Mucosa of descending colon (tissue), 3 donors: ENCODE measurements at places on chromosomes 12 and 14.

- DNase-seq = no peak
Observed at GRCh38 chr12:3871356-3871755, 1.8 kb downstream of the PARP11 start.

GRCh38 chr14:102728501-102728900 lies 48.7 kb upstream of the TRAF3 start:
- no peak for DNase-seq

- DNase-seq = peak; percentile 90
Observed at GRCh38 chr12:122860040-122860853, 25.0 kb downstream of the HIP1R start.

DNA sequence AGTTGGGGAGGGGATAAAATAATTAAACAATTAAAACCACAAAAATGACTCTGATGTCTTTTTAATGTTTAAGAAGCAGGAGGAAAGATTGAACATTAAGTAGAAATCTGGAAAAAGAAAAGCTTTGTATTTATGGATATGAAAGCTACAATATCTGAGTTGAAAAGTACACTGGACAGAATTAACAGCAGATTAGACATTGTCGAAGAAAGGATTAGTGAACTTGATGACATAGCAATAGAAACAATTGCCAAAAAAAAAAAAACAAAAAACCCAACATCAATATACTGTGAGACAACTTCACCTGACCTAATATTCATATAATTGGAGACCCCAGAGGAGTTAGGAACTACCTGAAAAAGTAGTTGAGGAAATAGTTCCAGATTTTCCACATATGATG lies 289.5 kb upstream of the RGS6 start:
- DNase-seq = no peak

- no peak for DNase-seq
Observed at GRCh38 chr12:127594351-127594970, 672.5 kb upstream of the TMEM132C start.

DNA sequence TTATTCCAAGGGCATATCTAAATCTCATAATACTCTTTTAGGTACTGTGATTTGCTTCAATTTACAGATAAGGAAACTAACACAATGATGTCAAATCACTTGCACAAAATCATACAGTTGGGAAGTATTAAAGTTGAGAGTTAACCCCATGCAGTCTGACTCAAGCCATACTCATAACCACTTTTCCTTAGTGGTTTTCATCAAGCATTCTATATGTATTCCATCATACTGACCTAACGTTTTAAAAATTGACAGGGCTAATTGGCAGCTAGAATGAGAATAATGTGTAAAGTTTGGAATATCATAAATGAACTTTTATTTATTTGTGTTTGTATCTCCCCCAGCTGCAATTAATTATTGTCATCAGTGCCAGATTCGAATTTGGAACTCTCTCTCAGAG lies 20.9 kb downstream of the PUS7L start:
- DNase-seq = no peak

DNA sequence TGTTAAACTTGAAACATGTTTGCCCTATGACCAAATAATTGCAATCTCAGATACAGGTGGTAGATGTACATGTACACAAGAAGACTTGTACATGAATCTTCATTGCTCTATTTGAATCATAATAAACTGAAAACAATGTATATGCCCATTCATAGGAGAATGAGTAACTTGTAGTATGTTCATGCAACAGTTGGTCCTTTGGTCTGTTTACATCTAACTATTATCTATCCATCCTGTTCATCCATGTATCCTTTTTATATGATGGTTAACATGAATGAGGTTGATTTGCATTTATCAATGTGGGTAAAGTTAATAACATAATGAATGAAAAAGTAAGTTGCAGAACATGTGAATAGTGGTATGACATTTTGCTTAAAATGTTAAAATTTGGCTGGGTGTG lies 37.1 kb downstream of the HSD17B6 start:
- no peak for DNase-seq

DNA sequence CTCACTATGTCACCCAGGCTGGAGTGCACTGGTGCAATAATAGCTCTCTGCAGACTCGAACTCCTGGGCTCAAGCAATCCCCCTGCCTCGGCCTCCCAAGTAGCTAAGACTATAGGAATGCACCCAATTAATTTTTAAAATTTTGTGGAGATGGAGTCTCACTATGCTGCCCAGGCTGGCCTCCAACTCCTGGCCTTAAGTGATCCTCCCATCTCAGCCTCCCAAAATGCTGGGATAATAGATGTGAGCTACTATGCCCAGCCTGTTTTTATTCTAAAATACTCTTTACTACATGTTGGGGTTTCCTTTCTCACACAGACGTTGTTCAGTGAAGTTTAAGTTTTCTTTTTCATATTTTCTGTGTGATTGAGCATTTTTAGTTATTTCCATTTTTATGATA lies 60.9 kb upstream of the DUSP6 start:
- no peak for DNase-seq

DNA sequence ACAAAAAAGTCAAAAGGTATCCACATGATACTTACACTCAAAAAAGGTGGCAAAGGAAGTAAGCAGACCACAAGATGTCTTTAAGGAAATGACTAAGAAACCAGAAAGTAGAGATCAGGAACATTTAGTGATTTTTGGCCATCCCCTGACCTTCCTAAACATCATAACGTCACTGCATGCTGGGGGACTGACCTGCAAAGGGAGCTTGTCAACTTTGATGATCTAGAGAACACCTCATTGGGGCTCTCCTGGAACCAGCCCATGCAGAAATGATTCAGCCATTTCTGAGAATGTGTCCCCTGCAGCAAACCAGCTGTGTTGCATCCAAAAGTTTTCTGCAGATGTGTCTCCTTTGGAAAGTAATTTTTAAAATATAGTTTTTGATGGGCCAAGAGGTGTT lies 152.2 kb upstream of the RASSF8 start:
- DNase-seq = no peak

DNA sequence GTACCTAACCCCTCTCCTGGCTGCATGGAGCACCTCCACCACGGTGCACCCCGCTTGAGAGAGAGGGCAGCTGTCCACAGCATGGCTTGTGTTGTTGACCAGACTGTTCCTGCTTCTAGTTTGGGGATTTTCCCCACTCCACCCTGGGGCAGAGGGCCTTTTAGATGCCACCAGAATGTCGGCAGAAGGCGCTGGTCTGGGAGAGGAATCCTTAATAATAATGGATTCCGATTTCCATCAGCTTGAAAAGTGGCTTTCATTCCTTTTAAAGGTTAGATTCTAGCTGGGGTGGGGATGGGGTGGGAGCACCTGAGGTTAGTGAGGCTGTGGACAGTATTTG lies 1.8 kb downstream of the ESRRB start:
- DNase-seq = no peak

GRCh38 chr12:107042801-107043200 lies 50.5 kb downstream of the CRY1 start:
- DNase-seq = peak; percentile 81

- DNase-seq = no peak
Observed at GRCh38 chr14:51865953-51866747, 5.7 kb downstream of the GNG2 start.

DNA sequence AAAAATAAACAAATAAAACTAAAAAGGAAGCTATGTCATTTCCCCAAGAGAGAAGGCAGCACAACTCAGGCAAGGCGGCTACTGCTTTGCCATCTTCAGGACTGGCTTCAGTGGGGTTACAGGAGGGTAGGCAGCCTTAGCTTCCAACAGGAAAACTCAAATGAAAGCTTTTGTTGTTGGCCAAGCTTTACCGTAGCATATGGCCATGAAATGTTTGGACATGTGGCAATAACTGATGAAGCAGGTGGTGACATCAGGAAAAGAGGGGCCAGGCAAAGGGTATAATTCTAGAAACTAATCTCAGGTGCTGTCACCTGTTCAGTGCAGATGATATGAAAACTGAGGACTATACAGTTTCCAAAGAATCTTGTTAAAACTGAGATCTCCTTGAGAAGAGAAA lies 22.8 kb upstream of the NPFF start:
- no peak for DNase-seq

DNA sequence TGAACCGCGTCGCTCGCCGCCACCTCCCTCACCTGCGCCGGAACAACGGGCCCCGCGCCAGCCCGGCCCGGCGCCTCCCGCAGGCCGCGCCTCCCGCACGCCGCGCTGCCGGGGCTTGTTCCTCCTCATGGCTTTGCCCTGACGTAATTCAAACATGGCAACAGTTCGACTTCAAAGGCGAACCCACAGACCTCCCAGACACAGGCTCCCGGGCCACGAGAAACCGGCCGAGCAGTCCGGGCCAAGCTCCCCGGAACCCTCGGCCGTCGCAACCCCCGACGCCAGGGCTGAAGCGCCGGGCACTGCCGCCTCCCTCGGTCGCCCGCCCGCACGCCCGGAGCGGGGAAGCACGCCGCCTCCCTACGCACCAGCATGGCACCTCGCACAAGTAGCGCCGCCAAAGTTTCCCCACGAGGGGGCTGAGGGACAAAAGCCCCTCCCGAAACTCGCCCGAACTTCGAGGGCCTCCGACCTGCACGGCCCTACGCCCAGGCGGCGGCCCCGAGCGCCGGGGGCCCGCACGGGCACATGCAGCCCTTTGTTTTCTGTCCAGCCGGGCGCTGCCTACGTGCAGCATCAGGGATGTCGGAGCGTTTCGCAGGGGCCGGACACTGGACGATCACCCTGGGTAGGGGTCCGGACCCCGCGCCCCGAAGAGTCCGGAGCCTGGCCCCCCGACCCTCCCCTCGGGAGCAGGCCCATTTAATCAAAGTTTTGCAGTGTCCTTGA lies 1.7 kb downstream of the SINHCAF start:
- peak; percentile 86 for DNase-seq

DNA sequence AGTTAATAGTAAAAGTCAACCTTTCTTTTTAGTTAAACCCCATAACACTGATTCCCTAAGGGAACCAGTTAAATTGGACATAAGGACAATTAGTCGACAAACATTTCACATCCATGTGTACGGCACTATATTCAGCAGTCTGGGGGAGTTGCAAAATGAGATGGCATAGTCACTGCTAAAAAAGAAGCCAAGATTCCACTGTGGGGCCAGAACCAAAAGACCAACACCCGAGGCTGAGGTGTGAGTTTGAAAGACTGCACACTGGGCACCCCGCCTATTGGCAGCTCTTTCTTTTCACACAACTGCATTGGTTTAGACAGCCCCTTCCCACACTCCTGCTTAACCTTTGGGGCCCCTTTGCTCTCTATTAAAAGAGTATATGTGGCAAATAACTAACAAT lies 16.7 kb downstream of the SETD3 start:
- no peak for DNase-seq

GRCh38 chr12:32612658-32613614 lies 66.2 kb upstream of the DNM1L start:
- no peak for DNase-seq

DNA sequence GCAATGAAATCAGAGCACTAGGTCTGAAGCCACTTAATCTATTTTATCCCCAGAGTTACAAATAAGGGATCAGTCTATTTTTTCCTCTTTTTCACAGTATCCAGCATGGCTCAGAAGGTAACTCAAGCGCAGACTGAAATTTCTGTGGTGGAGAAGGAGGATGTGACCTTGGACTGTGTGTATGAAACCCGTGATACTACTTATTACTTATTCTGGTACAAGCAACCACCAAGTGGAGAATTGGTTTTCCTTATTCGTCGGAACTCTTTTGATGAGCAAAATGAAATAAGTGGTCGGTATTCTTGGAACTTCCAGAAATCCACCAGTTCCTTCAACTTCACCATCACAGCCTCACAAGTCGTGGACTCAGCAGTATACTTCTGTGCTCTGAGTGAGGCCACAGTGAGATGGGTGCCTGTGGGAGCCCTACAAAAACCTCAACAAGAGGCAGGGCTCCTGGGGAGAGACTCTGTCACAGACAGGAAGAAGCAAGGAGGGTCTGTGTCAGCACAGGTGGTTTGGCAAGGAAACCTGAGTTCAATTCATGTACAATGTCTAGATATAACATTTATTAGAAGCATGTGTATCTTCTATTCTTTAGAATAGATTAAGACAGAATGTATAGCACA lies 334.3 kb upstream of the OR4E1 start:
- DNase-seq = no peak

- no peak for DNase-seq
Observed at GRCh38 chr14:55965851-55966250, 152.4 kb upstream of the PELI2 start.

DNA sequence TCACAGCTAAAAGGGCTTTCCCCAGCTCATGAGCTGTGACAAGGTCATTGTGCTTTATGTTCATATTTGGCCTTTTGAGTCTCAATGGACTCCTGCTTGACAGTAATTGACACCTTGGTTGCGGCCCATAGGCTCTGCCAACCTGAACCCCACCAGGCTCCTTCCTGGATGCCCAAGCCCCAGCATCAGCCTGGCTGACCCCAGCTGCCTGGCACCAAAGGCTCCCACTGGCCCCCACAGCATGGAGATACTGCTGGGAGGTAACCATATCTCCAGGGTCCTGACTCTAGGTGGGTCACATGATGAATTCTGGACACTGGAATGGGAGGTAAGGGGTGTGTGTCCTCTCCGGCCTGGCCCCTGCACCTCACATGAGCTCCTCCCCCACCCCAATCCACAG lies 50.2 kb downstream of the CLMN start:
- no peak for DNase-seq

DNA sequence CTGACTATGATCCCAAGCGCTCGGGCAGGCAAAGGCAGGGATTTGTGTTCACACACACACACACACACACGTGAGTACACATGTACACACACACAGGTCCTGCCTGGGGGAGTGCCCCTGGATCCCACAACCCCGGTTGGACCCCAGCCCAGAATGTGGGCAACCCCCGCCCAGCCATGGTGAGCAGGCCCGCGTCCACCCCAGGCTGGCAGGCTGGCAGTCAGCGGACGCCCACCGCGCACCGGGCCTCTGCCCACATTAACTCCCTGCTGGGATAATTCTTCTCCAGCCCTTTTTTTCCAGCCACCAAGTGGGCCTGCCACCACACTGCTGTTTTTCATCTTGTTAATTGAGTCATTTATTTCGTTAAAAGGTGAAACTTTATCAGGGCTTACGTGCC lies 256.2 kb downstream of the BCL11B start:
- no peak for DNase-seq

- DNase-seq = no peak
Observed at GRCh38 chr12:129486931-129487330, 416.9 kb downstream of the TMEM132D start.

GRCh38 chr14:49106741-49107667 lies 479.2 kb downstream of the RPS29 start:
- DNase-seq = no peak

- no peak for DNase-seq
Observed at GRCh38 chr12:33180918-33181317, 258.7 kb downstream of the SYT10 start.

GRCh38 chr14:77314043-77314442 lies 6.6 kb downstream of the POMT2 start:
- DNase-seq = no peak

- DNase-seq = no peak
Observed at GRCh38 chr14:58639842-58640484, 2.2 kb downstream of the DACT1 start.
